ENCODE measurements at places on chromosomes 13 and 19.

DNA sequence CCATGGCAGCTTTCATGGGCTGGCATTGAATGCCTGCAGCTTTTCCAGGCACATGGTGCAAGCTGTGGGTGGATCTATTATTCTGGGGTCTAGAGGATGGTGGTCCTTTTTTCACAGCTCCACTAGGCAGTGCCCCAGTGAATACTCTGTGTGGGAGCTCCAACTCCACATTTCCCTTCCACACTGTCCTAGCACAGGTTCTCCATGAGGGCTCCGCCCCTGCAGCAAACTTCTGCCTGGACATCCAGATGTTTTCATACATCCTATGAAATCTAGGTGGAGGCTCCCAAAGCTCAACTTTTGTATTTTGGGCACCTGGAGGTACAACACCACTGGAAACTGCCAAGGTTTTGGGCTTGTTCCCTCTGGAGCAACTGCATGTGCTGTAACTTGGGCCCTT, 450.6 kb downstream of the LMO7 start:
- no peak for DNase-seq

GRCh38 chr19:19651076-19651475, 7.6 kb upstream of the GMIP start:
- no peak for DNase-seq

GRCh38 chr13:98360545-98360944, 183.5 kb upstream of the RNF113B start:
- no peak for DNase-seq

GRCh38 chr19:329876-330275, 14.7 kb downstream of the MIER2 start:
- no peak for DNase-seq

DNA sequence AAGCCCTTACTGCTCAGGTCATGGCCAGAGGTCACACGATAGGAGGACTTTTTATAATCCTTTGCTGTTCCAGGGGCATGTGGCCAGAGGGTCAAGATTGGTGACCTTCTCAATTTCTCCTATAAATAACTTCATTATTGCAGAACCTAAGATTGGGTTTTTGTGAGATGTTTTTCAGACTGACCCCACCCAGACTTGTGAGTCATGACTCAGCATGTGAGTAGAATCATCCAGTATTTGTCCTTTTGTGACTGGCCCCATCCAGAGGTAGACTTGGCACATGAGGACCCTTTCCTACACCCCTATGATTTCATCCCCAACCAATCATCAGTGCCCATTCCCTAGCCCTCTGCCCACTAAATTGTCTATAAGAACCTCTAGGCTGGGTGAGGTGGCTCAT, 84.5 kb upstream of the ABCC4 start:
- no peak for DNase-seq

Data from ecto neural progenitor cell (in vitro differentiated cells).